ENCODE measurements at places on chromosomes 6 and 20. TPM values are rescaled to one million over a fixed set of nuclear protein-coding genes. Genes with fewer than 3 reads are reported as not detected.

DNA sequence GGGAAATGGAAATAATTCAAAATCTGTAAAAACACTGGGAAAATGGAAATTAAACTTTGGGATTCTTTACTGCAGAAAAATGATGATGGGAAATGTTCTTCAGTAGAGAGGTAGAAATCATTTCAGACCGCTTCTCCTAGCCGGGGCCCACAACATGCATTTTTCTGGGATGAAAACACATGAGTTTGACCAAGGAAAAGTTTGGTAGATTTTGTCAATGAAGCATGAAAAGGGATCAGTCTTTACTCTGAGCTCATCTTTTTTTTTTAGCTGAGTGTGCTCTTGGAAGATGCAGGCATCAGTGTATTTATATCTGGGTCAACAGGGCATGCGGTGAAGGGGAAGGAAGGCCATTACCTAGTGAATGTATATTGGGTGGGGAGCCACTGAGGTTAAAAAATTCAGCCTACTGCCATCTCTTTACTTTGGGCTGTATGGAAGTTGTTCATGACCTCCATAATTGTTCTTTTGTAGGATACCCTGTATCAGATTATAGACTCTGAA lies 36.8 kb downstream of the PLCB1 start:
- no peaks in the 10 kb centered on the region for H3K27me3 ChIP-seq
- DNase-seq = no peak
- no peaks in the 10 kb centered on the region for H3K4me1 ChIP-seq
- no peak overlapping the region for H3K4me3 ChIP-seq

EEF1A2 gene
- total RNA-seq = 0.71 TPM

GRCh38 chr6:90294614-90294988 lies 2.0 kb downstream of the BACH2 start:
- H3K4me1 ChIP-seq = peaks cover 22% of the 10 kb centered on the region
- no peaks in the 10 kb centered on the region for H3K27me3 ChIP-seq
- H3K36me3 ChIP-seq = no peaks in the 10 kb centered on the region
- no peak for DNase-seq
- H3K27ac ChIP-seq = no peak overlapping the region
- peak overlapping the region; percentile 67 for H3K4me3 ChIP-seq

DNA sequence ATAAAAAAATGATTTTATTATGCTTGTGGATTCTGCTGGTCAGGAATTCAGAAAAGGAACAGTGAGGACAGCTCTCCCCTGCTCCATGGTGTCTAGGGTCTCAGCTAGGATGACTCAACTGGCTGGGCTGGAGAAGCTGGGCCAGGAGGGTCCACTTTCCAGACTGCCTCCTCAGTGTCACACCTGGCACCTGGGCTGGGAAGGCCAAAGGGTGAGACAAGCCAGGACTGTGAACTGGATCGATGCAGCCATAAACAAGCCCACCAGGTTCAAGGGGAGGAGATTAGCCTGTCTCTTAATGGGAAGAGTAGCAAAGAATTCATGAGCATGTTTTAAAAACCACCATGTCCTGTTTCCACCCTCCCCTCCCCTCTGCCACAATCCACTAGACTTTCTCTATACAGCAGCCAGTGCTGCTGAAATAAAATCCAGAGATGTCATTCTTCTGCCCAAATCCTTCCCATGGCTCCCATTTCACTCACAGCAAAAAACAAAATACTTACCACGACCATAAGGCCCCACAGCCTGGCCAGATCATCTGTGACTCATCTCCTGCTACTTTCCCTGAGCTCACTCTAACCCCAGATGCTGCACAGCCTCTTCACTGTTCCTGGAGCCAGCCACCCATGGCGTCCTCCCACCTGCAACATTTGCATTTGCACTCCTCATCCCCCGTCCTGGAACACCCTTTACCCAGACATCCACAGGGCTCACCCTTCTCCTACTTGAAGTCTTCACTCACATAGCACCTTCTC lies 13.8 kb downstream of the SPTLC3 start:
- no peak overlapping the region for H3K4me3 ChIP-seq
- H3K4me1 ChIP-seq = no peaks in the 10 kb centered on the region
- no peak for DNase-seq
- 0 out of 2 replicates have a peak, but pooled peaks cover 3% of the 10 kb centered on the region for H3K27me3 ChIP-seq
- H3K27ac ChIP-seq = no peak overlapping the region
